ENCODE measurements at places on chromosomes 3 and 15.

- DNase-seq: no peak
These were observed 1076.9 kb upstream of the CFAP20DC start for GRCh38 chr3:60126511-60127304.

DNA sequence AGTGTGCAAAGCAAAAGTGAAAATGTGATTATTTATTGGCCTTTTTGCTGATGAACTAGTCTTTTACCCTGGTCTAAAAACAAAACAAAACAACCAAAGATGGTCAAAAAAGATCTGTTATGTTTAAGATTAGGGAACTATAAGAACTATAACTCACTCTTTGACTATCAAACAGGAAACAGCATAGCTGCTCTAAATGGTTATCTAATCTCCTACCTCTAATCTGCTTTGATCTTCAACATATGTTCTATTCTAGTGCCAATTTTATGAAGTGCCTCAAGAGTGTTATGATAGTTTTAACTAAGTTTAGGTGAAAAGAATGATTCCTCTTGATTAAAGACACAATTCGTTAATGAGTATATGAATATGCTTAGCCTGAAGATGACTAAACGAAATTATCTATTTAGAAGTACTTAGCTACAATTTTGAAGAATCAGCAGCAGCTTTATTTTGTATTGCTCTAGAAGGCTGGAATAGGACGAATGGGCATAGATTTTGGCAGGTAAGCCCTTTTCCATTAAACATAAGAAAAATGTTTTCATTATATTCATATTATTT is 46.0 kb downstream of the SETD2 start:
- no peak for DNase-seq

GRCh38 chr3:179958759-179959158 is 78.0 kb downstream of the PEX5L start:
- no peak for DNase-seq

GRCh38 chr15:64430000-64430735 is 30.2 kb upstream of the ZNF609 start:
- peak; percentile 63 for DNase-seq

DNA sequence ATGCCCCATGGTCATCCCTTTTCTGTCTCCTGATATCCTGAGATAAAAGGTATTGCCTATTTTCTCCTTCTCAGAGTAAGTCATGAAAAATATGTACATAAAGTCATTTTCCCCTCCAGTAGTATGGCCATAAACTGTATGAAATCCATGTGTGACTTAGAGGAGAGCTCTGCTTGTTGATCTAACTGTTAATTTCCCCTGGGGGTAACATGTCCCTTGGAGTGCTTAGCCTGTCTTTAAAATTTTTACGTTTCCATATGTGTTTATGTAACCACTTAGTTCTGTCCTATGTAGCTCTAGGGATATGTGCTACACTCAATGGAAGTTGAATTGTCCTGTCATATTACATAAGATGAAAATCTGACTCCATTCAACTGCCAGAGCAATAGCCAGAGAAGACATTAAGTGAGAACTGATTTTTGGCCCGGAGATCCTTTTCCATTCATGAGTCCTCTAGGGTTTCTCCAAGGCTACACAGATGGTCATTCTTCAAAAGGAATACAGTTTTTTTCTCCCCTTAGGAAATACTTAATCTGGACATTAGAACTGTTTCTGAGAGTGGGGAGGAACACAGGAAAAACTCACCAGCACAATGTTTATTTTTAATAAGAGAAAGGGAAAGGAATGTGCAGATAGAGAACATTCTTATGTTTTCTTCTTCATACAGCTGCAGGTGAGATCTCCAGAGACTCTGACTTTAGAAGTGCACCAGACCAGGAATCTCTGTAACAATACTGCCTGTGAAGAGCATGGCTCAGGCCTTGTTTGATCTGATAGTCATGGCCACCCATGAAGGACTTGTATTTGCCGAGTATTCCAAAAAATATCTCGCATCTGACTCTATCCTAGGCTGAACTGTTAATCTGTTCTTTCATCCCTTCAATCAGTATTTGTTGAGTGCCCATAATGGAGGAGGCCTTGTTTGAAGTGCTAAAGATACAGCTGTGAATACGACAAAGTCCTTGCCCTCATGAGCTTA is 29.8 kb upstream of the CLRN1 start:
- DNase-seq: no peak

DNA sequence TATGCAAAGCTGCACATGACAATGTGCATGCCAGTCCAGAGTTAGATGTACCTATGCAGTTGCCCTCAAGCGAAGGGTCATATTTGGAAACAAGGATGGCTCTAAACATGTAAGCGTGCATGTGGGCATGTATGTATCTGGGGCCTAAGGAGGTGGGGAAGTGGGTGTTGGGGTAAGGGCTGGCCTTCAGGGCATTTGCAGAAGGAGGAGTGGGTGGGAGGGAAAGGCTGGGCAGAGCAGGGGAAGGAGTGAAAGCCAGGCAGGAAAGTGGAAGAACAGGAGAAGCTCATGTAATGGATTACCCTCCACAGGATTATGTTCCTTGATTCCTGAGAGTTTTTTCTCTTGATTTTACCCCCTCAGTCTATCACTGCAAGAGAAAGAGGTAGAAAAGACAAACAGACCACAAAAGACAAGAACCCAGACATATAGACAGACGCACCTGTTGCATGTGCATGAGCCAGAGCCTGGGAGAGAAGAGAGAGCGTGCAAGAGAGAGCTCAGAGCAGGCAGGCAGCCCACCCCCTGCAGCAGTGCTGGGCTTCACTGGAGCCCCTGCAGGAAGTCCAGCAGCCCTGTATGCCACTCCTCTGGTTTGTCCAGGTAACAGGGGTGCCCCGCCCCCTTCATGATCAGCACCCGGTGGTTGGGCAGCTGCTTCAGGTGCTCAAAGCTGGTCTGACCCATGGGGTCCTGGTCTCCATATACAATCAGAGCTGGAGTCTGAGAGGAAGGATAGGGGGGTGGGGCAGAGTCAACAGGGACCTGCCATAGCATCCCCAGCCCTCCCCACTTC is 1.8 kb upstream of the PCBP4 start:
- DNase-seq: peak; percentile 70

- no peak for DNase-seq
These were observed 12.4 kb downstream of the NDUFB4 start for GRCh38 chr3:120608506-120608905.

- DNase-seq: no peak
These were observed 67.2 kb upstream of the POLG start for GRCh38 chr15:89401631-89402517.

DNA sequence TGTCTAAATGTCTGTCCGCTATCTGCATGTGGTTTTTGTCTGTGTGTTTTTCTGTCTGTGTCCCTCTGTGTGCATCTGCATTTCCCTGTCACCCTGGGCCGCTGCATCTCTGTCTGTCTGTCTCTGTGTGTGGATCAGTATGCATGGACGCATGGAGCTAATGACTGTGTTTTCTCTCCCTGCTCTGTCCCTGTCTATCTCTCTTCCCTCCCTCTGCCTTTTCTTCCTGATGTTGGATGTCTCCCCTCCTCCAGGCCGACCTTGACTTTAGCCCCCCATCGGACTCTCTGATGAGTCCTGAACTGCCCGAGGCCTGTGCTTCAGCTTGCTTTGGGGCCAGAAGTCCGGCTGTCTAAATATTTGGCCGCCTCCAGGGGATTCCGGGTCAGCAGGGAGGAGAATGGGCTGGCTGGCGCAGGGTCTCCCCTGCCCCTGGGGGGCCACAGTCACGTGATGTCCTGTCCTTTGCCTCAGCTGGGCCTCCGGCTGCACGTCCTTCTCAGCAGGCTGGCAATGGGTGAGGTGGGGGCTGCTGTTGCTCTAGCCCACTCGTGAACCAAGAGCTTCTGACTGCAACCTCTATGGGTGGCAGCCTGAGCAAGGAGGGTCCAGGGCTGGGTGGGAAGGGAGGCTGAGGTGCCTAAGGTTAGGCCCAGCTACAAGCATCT is 3.7 kb downstream of the SLC38A3 start:
- peak; percentile 21 for DNase-seq

- no peak for DNase-seq
These were observed 132.2 kb upstream of the NR2E3 start for GRCh38 chr15:71678191-71678590.

GRCh38 chr3:110846971-110847370 is 224.6 kb upstream of the NECTIN3 start:
- DNase-seq: no peak

- no peak for DNase-seq
These were observed 251.1 kb upstream of the ST8SIA2 start for GRCh38 chr15:92142242-92143232.

- DNase-seq: no peak
These were observed 118.6 kb upstream of the PRR20G start for GRCh38 chr3:127406309-127407025.

DNA sequence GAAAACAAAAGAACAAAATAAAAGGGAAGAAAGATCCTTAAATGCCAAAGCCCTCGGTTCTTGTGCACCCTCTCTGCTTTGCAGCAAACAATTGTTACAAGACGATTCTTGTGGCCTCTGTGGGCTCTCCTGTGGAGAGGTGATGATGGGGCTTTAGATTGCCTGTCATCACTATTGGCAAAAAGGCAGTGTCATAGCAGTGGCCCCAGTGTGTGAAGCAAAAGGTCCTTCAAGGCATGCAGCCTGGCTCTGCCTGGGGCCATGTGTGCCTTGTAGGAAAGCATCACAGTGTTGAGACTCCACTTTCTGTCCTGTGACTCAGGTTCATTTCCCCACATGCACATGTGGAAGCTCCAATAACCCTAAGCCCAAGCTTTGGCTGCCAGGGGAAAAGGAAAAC is 43.7 kb downstream of the POC1A start:
- DNase-seq: no peak

GRCh38 chr3:49667701-49668413 is 6.3 kb upstream of the APEH start:
- no peak for DNase-seq

DNA sequence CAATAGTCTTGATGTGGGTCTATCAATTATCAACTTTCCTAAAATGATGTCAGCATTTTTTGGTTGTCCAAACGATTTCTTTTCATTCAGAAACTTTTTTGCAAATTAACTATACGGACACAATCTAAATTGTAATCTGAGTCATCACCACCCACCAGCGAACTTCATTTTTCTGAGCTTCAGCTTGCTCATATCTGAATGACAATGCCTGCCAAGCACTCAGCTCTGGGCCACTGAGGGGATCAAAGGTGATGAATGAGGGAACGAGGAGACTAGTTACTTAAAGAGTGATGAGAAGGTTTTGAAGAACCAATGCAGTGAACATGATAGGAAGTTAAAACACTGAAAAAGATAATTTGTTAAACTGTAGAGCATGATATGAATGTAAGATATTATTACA is 14.9 kb upstream of the TBC1D23 start:
- DNase-seq: no peak

GRCh38 chr3:124588794-124589193 is 141.5 kb upstream of the UMPS start:
- no peak for DNase-seq

DNA sequence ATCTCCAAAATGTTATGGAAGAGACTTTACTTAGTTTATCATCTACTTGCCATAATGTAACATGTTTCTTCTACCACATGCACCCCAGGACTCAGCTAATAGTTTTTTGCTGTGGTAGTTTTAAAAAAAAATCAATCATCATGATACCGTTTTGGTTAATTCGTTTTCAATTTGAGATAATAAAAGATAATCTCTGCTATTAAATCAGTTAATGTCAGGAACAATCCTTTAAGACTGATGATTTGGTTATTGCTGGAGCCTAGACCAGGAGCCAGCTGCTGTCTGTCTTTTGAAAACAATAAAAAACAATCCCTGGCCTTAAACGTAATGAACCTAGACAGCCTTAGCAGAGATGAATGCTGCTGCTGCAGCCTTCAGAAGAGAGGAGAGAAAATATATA is 403.7 kb downstream of the OXSM start:
- peak; percentile 20 for DNase-seq

GRCh38 chr3:131701153-131701770 is 198.5 kb upstream of the MRPL3 start:
- peak; percentile 3 for DNase-seq

GRCh38 chr3:82000773-82001172 is 239.3 kb upstream of the GBE1 start:
- peak; percentile 82 for DNase-seq

- DNase-seq: no peak
These were observed 129.4 kb downstream of the FBN1 start for GRCh38 chr15:48516121-48516520.

DNA sequence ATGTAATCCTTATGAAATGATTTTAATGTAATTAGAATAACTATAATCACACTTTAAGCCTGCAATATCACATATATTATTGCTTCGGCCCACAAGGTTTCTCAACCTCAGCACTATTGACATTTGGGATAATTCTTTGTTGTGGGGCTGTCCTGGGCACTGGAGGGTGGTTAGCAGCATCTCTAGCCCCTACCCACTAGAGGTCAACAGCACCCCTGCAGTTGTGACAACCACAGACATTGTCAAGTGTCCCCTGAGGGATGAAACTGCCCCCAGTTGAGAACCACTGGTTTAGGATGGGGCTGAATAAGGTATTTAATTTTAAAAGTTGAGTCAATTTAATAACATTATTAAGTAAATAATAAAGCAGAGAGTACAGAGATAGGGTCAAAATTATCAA is 6.4 kb upstream of the ABHD2 start:
- DNase-seq: no peak

- DNase-seq: peak; percentile 35
These were observed 81.7 kb downstream of the LRTM1 start for GRCh38 chr3:54846119-54846518.

DNA sequence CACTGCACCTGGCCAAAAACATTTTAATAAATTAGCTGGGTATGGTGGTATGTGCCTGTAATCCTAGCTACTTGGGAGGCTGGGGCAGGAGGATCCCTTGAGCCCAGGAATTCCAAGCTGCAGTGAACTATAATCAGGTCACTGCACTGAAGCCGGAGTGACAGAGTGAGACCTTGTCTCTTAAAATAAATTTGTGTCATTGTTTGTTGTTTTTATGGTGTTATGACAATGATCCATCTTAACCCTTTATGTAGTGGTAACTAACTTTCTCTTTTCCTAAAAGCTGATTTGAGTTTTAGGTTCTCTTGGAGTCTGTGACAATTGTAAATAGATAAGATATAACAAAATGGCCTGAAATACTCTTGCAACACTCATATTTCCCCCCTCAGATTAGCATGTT is 20.7 kb downstream of the FLNB start:
- no peak for DNase-seq

DNA sequence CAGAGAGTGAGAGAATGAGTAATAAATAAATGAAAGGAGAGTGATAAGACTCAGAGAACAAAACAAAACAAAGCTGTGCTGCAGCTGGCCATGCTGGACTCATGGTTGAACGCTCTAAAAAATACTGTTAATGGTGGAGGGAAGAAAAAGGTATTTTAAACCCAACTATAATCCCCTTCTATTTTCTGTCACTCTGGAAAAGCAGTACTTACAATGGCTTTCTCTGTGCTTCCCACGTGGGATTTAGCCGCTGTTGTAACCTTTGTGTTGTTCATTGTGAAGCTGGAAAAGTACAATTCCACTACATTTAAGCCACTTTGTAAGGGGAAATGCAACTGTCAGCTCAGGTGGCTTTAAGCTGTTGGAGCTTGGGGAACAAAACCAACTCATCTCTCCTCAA is 917.7 kb downstream of the IGSF11 start:
- DNase-seq: no peak

DNA sequence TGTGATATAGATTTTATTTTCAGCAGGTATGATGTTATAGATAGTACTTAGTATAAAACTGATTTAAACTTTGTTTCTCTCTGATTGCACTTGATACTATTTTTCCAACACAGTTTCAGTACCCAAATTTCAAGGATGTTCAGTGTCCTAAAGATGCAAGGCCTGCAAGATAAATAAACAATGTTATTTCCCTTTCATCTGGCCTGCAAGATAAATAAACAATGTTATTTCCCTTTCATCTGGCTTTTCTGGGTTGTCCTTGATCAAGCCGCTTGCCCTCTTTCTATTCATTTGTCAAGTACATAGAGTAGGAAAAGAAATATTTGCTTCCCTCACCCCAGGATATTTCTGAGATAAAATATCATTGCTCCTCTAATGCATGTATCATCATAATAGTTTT is 571.0 kb downstream of the FGF12 start:
- DNase-seq: no peak

Data from NCI-H69 (cell line).